ENCODE measurements at places on chromosomes 7 and 10. TPM values are rescaled to one million over a fixed set of nuclear protein-coding genes. Genes with fewer than 3 reads are reported as not detected.

CFAP70 gene
- total RNA-seq = 2.8 TPM

DNA sequence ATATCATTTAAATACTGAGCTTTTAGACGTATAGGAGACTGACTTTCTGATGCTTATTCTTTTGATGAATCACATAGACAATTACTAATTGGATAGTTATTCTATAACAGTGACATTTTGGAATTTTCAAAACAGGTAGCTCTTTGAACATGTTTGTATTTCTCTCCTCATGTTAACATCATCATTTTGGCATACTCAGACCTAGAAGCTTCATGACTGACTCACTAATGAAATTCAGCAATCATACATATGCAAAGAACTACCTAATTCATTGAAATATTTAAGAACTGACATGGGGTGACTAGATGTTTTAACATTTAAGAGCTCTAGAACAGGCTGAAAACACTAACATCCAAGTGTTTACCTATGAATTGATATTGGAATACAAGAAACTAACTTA is 192.3 kb downstream of the VTI1A start:
- DNase-seq = no peak

- no peak for DNase-seq
Measured at GRCh38 chr7:123070702-123071286, 75.3 kb upstream of the TAS2R16 start.

GRCh38 chr7:10707519-10707918 is 266.2 kb upstream of the PHF14 start:
- DNase-seq = no peak

Data from left lobe of liver (tissue), 2 donors.